Amygdala (tissue), 56 donors: ENCODE measurements at places on chromosomes 12 and 14.

- DNase-seq = no peak
Measured at GRCh38 chr12:123050913-123051312, 70.4 kb downstream of the ARL6IP4 start.

GRCh38 chr12:79938843-79939242 lies 3.9 kb upstream of the PPP1R12A start:
- DNase-seq = no peak

- no peak for DNase-seq
Measured at GRCh38 chr14:96170961-96171592, 33.6 kb upstream of the BDKRB2 start.

DNA sequence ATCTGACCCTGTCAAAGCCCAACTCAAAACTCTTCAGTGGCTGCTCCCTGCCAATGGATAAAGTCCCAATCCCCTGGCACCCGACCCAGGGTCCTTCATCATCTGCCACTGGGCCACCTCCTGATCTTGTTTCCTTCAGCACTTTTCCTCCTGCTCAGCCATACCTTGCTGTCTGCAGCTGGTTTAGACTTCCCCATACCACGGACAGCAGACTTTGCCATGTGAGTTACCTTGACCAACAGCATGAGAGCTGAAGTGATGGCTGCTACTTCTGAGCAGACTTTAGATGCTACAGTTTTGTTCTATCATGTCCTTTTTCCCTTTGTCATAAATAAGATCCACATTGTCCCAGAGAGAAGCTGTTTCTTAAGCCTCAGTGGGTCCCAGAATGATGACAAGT lies 33.3 kb upstream of the STON2 start:
- no peak for DNase-seq

GRCh38 chr12:124399622-124400021 lies 104.7 kb downstream of the RFLNA start:
- no peak for DNase-seq

GRCh38 chr12:53192531-53193021 lies 11.9 kb upstream of the CSAD start:
- no peak for DNase-seq

DNA sequence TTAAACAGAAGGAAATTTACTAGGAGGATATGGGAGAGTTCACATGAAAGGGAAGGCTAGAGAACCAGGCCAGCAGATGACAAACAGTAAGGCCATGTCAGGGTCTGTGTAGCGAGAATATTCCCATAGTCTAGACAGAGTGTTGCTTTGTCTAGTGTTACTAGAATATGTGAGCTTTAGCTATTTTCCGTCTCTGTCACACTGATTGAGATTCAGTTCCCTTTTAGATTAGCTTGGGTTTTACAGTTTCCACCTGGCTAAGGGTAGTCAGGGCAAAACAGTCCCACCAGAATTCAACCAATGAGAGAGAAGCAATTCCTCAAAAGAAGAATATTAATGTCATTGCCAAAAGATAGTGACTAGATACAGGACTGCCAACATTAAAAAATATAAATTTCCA lies 82.8 kb upstream of the MDM1 start:
- no peak for DNase-seq

- no peak for DNase-seq
Measured at GRCh38 chr14:102222009-102222575, 82.4 kb downstream of the WDR20 start.

- no peak for DNase-seq
Measured at GRCh38 chr12:120266180-120266870, 795 bp upstream of the PXN start.

- no peak for DNase-seq
Measured at GRCh38 chr12:10194160-10194670, 15.4 kb downstream of the TMEM52B start.

DNA sequence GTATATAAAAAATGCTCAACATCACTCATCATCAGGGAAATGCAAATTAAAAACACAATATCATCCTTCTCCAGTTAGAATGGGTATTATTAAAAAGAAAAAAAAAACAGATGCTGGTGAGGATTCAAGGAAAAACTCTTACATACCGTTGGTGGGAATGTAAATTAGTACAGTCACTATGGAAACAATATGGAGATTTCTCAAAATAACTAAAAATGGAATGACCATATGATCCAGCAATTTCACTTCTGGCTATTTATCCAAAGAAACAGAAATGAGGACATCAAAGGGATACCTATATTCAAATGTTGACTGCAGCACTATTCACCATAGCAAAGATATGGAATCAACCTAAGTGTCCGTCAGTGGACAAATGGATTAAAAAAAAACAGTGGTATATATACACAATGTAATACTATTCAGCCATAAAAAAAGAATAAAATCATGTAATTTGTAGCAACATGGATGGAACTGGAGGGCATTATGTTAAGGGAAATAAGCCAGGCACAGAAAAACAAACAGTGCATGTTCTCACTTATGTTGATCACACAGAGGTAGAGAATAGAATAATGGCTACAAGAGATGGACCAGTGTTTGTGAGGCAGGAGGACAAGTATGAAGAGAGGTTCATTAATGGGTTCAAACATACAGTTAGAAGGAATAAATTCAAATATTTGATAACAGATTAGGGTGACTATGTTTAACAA lies 14.4 kb upstream of the PRR4 start:
- no peak for DNase-seq

DNA sequence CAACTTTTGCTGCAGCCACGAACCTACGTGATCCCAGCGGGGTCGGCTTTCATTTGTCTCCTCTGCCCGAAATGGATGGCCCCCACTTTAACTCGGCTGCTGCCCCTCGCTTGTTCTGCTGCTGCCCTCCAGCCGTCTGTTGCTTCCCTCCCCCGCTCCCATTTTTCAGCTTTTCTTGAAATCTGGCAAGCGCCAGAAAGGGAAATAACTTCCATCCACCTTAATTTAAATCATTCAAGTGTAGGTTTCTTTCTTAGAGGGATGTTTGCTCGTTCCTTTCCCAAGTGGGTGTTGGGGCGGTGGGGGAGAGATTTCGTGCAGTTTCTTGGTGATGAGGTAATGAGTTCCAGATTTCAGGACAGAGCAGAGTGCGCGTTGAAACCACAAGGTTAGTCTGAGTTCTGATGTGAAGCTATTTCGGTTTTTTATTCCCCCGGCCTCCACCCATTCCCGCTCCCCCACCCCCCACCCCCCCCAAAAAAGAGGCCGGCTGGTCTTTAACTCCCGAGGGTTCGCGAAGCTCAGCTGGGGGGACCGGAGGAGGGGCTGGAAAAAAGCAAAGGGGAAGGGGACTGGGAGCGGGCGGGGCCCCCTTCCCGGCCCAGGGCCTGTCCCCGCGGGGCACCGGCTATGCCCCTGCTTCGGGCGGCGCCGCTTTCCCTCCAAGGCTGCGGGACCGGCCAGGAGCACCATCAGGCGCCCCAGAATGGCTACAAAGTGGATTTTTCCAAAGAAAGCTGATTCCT lies 2.2 kb upstream of the ZFP36L1 start:
- DNase-seq = peak; percentile 66

GRCh38 chr14:101235335-101236103 lies 325.8 kb upstream of the DIO3 start:
- DNase-seq = peak; percentile 12

- DNase-seq = no peak
Measured at GRCh38 chr14:64421166-64421565, 33.0 kb downstream of the MTHFD1 start.

- DNase-seq = no peak
Measured at GRCh38 chr12:18165889-18166288, 75.9 kb upstream of the RERGL start.

- DNase-seq = no peak
Measured at GRCh38 chr12:75816897-75817296, 214.7 kb downstream of the PHLDA1 start.

- DNase-seq = no peak
Measured at GRCh38 chr14:97267509-97267908, 470.3 kb downstream of the VRK1 start.

GRCh38 chr12:15020156-15020555 lies 47.3 kb downstream of the PDE6H start:
- no peak for DNase-seq

GRCh38 chr12:112837629-112838197 lies 46.2 kb downstream of the RPH3A start:
- no peak for DNase-seq

DNA sequence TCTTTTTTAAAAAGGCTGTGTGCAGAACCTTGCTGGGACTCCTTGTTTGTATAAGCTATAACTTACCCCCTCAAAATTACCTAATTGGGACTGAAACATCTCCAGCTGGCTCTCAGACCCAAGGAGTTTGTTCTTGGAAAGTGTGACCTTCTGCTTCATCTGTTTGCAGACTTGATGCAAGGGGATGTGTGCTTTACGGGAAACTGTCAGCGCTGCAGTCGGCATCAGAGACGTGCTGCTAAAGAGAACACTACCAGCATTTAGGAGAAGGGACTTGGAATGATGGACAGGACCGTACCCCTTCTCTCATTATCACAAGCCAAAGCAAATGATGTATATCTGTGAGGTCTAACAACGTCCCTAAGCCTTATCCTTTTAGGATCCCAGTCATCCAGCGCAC lies 174.2 kb upstream of the PARP11 start:
- DNase-seq = no peak

- DNase-seq = no peak
Measured at GRCh38 chr14:96756745-96757144, 40.4 kb upstream of the VRK1 start.

DNA sequence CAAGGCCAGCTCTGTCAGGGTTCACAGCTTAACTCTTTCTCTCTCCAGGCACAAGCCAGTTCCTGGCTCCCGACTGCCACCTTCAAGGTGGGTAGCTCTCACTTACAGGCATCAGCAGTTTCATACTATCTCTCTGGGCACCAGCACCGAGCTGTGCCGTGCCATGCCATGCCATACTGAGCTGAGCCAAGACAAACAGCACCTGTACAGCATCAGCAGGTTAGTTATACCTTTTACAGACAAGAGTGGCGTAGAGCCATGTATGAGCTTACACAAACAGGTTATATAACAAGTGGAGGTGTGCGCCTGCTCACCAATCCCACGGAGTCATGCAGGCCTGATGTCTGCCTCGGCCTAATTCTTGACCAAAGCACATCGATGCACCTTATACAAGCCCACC lies 1098.7 kb downstream of the AACS start:
- DNase-seq = no peak

- no peak for DNase-seq
Measured at GRCh38 chr14:104107101-104107581, 21.6 kb downstream of the ASPG start.

- no peak for DNase-seq
Measured at GRCh38 chr12:104864668-104865067, 93.4 kb downstream of the SLC41A2 start.

DNA sequence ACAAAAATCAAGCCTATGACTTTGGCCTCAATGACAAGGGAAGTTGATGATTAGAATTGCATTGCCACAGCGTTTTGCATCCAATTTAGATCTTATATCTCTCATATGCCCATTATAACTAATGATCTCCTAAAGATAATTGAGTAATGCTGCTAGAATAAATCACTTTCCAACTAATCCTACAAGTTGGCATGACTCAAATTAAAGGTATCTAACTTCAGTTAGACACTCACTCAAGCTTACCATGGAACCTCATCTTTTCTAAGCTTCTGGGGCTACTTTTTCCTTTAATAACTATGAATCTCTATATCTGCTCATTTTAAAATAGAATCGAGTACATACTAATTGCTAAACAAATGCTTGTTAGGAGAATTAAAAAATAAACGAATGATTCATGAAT lies 427.8 kb downstream of the BTG1 start:
- no peak for DNase-seq

- DNase-seq = no peak
Measured at GRCh38 chr14:22838631-22839041, 2.3 kb downstream of the MMP14 start.

- DNase-seq = no peak
Measured at GRCh38 chr12:115370650-115371049, 686.7 kb upstream of the TBX3 start.

GRCh38 chr12:76083246-76083903 lies 1.1 kb downstream of the NAP1L1 start:
- DNase-seq = no peak

- DNase-seq = no peak
Measured at GRCh38 chr14:60332869-60333268, 83.8 kb downstream of the PPM1A start.

DNA sequence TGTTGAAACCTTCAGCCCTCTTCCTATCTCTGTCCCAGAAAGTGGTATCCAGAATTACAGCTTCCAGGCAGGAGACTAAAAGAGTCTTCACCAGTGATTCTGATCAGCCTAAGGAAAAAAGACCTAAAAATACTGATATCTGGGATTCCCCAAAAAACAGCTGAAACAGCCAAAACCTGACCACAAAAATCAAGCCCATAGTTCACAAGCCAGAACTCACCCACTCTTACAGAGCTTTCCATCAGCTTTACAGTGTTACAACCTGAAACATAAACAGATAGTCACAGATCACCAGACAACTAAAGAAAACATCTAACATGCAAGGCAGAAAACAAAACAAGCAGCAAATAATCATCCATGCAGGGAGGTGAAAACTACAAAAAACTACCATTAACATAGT lies 26.0 kb upstream of the TSPAN8 start:
- DNase-seq = no peak

GRCh38 chr12:99981639-99982190 lies 3.0 kb downstream of the ANKS1B start:
- DNase-seq = no peak

DNA sequence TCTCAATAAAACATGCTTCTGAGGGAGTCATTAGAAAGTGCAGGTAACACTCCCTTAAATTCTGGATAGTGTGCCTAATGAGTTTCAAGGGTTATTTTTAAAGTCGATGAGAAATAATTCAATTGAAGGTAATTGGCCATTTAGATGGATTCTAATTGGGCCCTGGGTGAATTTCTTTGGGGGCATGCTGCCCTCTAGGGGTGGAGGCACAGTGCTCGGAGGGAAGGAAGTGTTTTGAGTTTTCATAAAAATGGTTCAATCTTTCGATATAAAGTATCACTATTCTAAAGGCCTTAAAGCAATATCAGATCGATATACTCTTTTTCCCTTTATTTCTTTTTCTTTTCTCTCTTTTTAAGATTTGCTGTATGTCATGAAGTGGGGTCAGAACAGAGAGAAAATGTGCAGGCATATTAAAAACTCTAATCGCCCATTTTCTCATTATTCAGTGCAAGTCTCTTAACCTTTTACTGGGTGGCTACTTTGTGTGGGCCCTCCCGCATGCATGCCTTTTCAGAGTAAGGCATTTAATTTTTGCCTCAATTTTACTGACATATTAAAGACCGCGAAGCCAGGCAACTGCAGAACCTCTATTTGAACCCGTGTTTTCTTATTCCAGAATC lies 25.5 kb downstream of the NKX2-8 start:
- DNase-seq = no peak

DNA sequence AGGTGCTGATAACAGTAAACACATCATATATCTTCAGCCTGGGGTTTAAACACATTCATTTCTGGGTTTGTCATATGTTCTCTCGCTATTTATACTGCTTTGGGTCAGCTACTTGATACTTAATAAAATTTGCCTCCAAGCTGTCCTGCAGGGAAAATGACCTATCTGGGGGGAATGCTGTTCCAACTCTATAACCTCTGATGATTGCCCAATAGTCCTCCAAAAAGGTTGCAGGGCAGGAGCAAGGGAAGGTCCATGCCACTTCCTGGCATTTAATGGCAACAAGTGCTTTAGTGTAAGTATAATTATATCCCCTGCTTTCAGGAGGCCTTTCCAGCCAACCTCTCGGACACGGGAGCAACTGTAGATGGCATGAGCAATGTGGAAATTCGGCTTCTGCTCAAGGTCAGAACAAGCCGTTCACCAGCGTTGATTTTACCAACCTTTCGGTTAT lies 198.0 kb upstream of the EEA1 start:
- no peak for DNase-seq

- no peak for DNase-seq
Measured at GRCh38 chr12:11630046-11630706, 19.3 kb upstream of the ETV6 start.

GRCh38 chr12:12719496-12719895 lies 2.3 kb downstream of the CDKN1B start:
- no peak for DNase-seq
